ENCODE measurements at places on chromosomes 11 and 22. TPM values are rescaled to one million over a fixed set of nuclear protein-coding genes. Genes with fewer than 3 reads are reported as not detected.

Gene OR4D5
- total RNA-seq = not detected

Gene SLC22A6
- total RNA-seq = not detected

Gene INS
- not detected for total RNA-seq

Gene RNF215
- 19.0 TPM for total RNA-seq

Gene MMP8
- total RNA-seq = not detected

Gene KRTAP5-7
- not detected for total RNA-seq

Gene DERL3
- 8.7 TPM for total RNA-seq
